ENCODE measurements at places on chromosomes 3 and 15. TPM values are rescaled to one million over a fixed set of nuclear protein-coding genes. Genes with fewer than 3 reads are reported as not detected.

DNA sequence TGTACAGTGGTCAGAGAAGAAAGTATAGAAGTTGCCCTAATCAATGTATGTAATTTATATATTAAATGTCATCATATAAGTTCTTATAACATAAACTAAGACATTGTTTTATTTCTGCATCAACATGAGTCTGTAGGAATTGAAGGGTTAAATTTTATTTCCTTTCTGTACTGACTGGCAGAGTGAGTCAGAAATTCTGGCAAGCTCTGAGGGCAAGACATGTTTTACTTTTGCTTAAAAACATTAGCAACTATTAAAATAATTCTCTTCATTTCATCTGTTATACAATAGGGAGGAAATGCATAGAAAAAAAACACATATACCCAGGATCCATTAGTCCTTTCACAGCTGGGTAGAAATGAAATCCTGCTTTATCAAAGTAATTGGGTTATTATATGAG is 171.4 kb upstream of the ALCAM start:
- DNase-seq: no peak

DNA sequence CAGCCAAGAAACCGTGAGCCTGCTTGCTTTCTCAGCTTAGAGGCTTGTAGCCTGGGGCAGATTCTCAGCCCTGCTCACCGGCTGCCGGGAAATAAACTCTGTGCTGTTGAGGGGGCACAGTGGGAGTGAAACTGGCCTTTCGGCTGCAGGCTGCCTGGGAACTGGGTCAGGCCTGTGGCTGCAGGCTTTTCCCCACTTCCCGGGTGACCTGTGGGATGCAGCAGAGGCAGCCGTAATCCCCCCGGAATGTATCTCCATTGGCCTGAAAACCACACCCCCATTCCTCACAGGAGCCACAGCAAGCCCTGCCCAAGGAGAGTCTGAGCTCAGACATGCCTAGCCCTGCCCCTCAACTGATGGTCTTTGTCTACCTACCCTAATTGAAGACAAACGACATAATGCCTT is 110.9 kb downstream of the STXBP5L start:
- DNase-seq: no peak

GRCh38 chr15:38325648-38325990 is 73.0 kb downstream of the SPRED1 start:
- DNase-seq: peak; percentile 21

DNA sequence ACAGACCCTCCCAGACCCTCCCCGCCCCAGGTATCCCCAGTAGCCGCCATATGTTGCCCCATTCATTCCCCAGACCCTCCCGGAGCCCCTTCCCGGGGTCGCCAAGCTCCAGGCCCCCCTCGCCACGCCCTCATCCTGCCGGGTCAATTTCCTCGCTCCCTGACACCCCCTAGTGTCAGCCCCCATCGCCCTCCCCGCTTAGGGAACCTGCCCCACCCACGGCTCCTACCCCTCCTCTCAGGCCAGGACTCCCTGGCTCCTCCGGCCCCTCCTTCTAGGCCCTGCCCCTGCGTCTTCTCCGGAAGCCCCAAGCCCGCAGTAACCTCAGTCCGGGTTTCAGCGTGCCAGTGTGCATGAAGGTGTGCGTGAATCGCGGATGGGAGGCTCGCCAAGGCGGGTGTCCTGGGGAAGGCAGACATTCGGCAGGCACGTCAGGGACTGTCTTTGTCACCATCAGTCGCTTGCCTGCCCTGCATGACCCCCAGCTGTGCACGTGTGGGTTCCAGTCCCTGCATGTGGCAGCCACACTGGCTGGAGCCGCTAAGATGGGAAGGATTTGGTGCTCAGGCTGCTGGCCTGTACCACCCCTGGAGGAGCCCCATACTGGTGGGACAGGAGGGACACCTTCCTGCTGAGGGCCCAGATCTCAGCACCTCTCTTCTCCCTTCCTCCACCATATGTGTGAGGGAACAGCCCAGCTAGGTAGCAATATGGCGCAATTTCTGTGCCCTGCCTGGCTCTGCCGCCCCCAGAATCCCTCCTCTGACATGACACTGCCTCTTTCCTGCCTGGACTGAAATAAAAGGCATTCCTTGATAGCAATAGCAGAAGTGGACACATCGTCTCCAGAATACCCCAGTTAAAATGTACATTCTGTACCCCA is 693 bp downstream of the DISP2 start:
- no peak for DNase-seq

DNA sequence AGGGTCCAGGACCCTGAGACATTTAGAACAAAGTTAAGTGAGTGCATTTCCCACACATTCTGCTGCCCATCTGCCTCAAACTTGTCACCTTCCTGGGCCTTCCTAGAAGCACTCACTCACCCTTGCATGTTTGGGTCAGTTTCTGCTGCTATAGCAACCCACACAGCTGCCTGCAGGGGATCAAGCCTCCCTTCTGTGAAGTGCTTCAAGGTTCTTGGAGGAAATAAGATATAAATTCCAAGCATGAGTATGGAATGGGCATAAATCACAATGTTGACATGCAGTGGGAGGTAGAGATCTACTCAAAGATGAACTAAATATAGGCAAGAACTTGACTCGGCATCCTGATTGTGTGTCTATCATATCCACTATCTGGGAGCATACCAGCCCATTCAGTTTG is 140.4 kb downstream of the SLC9A9 start:
- DNase-seq: no peak

- DNase-seq: no peak
These were observed 181.2 kb downstream of the NECTIN3 start for GRCh38 chr3:111252779-111253178.

GRCh38 chr15:64985366-64986033 is 4.2 kb downstream of the SPG21 start:
- DNase-seq: no peak

DNA sequence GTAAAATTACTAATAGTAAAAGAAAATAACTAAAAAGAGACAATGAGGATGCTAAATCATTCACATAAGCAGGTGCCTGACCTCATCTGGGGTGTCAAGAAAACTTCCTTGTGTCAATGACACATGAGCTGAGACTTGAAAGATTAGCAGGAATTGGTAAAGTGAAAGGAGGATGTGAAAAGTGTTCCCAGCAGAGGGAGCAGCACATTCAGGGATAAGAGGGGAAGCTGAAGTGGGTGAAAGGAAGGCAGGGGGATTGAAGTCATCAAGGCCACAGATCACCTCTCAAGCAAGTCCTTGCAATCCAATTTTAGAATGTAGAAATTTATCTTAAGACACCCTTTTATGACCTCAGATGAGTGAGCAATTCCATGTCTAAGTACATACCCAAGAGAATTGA is 60.2 kb upstream of the ACP3 start:
- DNase-seq: no peak

DNA sequence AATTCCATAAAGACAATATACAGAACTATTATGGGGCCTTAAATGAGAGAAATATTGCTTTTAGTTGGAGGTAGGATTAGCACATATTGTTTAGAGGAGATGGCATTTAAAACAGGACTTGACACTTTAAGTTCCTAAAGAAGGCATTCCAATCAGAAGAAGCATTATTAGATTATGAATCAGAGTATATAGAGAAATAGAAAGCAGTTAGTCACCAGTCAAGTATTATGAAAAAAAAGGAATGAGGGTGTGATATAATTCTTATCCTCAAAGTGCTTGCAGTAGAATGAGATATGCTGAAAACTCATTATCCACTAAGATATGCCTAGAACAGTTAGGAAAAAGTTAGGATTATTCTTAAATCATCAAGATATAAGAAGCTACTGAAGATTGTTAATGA is 456.2 kb downstream of the ZNF385D start:
- no peak for DNase-seq

DNA sequence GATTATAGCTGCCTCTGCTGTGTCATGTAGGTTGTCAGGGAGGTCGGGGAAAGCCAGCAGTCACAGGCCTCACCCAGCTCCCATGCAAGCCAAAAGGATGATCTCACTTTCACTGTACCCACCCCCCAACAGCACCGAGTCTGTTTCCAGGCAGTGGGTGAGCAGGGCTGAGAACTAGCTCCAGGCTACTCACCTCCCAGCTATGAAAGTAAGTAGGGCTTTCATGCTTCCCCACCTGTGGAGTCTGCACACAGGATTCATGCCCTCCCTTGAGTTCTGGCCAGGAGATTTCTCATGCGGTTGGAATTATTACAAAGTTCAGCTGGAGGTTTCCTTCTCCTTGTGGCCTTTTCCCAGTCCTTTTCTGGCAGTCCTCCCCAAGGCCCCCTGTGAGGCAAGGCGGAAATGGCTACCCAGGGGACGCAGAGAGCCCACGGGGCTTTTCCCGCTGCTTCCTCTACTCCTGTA is 356.2 kb downstream of the SV2B start:
- DNase-seq: no peak

DNA sequence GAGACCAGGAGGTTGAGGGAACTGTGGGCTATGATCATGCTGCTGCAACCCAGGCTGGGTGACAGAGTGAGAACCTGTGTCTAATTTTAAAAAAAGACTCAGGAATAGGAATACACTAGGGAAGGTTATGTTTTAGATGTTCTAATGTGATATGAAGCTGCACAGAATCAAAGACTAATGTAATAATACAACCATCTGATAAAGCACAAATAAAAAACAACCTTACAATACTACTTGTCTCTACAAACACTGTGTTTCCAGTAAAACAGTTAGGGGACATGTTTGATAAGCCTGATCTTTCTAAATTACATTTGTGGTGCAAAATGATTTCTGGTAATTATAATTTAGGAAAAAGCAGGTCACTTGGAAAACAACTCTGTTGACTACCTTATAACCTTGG is 56.7 kb downstream of the RBMS3 start:
- no peak for DNase-seq

DNA sequence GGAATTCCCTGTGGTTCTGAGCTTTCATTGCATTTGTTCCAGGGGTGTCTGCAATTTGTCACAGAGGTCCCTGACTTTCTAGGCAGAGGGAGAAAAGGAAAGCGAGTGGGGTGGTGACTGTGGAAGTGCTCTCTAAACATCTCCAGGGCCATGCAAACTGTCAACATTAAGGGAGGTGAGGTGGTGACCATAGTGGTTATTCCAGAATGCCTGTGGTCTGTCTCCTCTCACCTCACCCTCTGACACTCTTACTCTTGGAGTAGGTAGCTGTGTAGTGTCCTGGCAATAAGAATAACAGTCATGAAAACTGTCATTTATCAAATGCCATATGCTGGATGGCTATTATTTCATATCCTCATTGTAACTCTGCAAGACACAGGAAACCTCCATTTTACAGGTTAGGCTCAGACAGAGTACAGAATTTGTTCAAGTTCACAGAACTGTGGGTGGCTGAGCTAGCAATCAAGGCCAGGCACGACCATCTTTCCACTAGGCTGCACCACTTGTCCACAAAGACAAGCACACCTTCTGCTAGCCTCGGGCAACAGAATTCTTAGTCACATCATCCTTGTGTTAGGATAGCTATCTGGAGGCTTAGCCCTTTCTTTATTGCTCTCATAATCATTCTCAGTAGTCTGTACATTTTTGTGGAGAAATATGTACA is 179.4 kb downstream of the CD47 start:
- DNase-seq: no peak

DNA sequence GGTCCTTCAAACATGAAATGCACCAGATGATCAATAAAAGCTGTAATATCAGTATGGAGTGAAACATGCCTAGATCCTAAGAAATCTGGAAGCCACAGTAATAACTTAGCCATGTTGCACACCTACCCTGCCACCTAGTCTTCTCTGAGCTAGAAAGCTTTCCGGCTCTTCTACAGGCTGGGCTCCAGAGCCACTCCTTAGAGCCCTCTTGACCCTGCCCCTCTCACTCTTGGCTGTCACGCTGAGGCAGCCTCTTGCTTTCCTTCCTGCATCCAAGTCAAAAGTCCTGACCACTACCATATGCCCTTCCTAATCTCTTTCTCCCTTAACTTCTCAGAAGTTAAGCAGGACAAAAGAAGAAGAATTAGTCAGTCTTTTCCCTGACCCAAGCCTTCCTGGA is 17.7 kb downstream of the RBM15B start:
- no peak for DNase-seq

DNA sequence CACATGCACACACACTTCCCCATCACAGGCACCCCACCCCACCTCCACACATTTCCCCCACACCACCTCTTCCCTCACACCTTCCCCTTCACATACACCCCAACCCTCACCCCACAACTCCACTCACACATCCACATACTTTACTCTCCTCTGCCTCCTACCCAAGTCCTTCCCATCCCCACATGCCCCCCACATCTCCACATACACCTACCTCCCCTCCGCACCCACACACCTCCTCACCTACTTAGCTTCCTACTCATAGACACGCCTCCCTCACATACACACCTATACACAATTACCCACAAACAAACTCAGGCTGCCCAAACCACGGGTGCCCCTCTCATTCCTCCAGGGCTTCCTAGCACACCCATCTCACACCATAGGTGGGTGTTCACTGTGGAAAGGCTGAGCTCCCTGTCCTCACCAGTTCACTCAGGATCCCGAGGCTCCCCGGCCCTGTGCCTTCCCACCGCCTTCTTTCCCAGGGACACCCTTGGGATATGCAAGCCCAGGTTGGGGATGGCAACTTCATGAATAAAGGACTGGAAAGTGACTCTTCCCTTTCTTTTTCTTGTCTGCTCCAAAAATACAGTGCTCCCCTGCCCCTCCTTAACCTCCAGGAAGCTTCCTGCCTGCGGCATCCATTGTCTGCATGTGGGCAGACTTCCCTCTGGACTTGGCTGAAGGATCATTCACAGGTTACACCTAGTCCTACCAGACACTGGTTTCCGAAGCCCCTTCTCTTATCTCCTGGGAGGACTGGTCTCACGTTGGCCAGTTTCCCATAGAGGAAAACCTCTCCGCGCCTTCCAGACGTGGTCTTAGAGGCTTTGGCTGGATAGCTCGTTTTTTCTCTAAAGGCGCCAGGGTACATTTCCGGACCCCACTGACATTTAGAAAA is 61.5 kb downstream of the SLCO2A1 start:
- no peak for DNase-seq

DNA sequence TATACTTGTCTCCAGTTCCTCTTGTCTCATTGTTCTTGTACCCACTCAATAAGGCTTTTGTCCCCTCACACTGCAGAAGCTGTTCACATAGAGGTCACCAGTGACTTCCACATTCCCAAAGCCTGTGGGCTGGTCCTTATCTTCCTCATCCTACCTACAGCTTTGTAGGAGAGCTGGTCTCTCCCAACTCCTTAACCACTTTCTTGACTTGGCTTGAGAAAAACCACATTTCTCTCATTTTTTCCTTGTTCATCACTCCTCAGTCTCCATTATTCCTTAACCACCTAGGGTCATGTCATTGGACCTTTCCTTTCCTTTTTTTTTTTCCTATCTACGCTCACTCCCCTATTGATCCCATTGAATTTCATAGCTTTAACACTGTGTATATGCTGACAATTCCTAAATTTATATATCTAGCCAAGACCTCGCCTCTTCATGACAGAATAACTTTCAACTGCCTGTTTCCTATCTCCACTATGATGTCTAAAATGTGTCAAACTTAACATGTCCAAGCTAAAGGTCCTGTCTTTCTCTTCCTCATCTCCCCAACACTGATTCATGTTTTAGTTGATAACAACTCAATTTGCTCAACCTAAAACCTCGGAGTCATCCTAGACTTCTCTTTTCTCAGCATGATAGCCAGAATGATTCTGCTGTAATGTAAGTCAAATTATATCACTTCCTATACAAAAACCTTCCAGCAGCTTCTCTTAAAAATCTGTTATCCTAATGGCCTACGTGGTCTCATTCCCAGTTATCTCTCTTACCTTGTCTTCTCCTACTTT is 49.5 kb downstream of the CEP63 start:
- no peak for DNase-seq

Gene ITIH1
- total RNA-seq: 0.33 TPM

Gene SKOR1
- 1.8 TPM for total RNA-seq

Gene STXBP5L
- 0.33 TPM for total RNA-seq

Gene IL5RA
- not detected for total RNA-seq

Gene LRTM1
- total RNA-seq: not detected

Gene CTXN2
- total RNA-seq: not detected

Gene MKRN2OS
- 3.6 TPM for total RNA-seq

Gene PCLAF
- total RNA-seq: 0.59 TPM

Gene CAPN7
- total RNA-seq: 112 TPM

All from breast epithelium (tissue), 4 donors.